ENCODE measurements at places on chromosomes 12 and 14.

GRCh38 chr12:57626111-57626920 lies 6.7 kb downstream of the B4GALNT1 start:
- DNase-seq: no peak

DNA sequence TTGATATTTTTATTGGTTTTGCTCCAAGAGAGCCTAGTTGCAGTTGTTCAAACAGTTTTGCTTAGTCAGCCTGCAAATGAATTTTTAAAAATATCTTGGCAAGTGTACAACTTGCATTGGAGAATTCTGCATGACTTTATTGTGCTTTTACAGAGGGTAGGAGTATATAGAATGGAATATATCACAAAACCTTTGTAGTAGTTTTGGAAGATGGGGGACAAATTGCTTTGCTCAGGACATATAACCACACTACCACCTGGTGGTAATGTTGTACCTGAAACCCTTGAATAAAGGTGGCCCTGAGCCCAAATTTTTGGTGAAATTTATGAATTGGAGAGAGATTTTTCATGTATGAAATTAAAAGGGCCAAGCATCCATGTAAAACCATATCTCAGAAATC lies 645.2 kb downstream of the MED13L start:
- DNase-seq: no peak

DNA sequence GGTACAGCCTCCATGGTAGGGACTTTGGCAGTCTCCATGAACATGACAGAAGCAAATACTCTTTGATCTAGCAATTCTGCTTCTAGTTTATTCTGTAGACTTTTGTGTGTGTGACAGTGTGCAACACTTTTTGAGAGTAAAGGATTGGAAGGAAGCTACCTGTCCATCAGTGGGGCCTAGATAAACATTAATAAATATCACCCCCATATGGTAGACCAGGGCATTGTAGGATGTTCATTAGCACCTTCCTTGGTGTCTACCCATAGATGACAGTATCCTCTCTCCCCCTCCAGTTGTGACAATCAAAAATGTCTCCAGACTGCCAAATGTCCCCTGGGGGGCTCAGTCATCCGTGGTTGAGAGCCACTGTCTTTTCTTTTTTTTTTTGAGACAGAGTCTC lies 10.8 kb downstream of the SNRNP35 start:
- DNase-seq: no peak

GRCh38 chr14:55348766-55349453 lies 62.7 kb downstream of the ATG14 start:
- DNase-seq: no peak

GRCh38 chr14:45891417-45892080 lies 638.5 kb upstream of the MIS18BP1 start:
- no peak for DNase-seq

DNA sequence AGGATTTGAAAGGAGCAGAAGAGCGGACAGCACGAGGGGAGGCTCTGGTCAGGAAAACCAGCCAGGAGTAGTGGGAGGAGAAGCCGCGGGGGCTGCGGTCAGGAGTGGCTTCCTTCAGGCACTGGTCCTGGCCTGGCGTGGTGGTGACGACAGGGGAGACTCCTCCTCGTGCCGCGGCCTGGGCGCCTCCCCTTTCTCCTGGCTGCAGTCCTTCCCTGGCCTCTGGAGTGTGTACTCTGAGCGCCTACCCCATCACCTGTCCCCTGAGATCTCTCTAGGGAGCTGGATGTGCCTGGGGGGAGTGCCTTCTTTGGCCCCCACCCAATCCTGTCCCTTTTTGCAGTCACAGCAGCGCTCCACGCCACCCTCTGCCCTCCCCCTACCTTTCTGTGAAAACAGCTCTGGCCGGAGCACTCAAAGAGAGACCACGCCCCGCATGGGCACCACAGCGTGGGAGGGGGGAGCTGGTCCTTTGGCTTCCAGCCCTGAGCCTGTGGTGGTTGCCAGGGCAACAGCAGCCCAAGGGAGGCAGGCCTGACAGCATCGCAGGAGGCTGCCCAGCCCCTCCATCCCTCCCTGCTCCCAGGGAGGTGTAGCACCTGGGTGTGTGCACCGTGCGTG lies 125.9 kb downstream of the CALM1 start:
- no peak for DNase-seq

GRCh38 chr12:68630050-68630449 lies 19.4 kb downstream of the RAP1B start:
- DNase-seq: no peak

DNA sequence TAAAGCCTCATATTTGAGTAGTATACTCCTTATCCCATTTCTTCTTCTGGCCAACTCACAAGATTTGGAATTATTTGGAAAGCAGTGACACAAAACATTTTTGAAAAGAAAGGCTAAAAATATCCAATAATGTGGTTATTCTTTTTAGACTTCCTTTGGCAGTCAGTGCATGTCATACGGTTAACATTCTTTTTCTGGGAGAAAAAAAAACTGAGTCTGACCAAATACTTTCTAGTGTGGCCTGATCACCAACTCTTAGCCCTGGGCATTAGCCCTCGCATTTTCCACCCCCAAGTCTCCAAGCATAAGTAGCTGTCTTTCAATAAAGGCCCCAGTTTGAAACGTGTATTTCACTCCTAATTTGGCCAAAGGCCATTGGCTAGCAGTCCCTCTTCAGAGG lies 5.9 kb downstream of the RASSF3 start:
- DNase-seq: no peak

GRCh38 chr14:95098984-95099599 lies 58.2 kb downstream of the DICER1 start:
- no peak for DNase-seq

- no peak for DNase-seq
These were observed 145.6 kb upstream of the SLCO1B1 start for GRCh38 chr12:20985399-20985798.

GRCh38 chr12:45768194-45768593 lies 38.7 kb downstream of the ARID2 start:
- DNase-seq: no peak

- DNase-seq: no peak
These were observed 64.1 kb upstream of the OTX2 start for GRCh38 chr14:56874375-56874774.

DNA sequence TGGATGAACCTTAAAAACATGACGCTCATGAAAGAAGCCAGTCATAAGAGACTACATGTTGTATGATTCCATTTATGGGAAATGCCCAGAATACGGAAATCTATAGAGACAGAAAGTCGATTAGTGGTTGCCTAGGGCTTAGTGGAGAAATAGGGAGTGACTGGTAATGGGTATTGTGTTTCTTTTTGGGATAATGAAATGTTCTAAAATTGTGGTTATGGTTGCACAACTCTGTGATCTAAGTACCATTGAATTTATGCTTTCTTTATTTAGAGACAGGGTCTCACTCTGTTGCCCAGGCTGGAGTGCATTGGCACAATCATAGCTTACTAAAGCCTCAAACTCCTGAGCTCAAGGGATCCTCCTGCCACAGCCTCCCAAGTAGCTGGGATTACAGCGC lies 8.0 kb downstream of the RBMS2 start:
- no peak for DNase-seq

- no peak for DNase-seq
These were observed 3.6 kb downstream of the COQ6 start for GRCh38 chr14:73953731-73954130.

DNA sequence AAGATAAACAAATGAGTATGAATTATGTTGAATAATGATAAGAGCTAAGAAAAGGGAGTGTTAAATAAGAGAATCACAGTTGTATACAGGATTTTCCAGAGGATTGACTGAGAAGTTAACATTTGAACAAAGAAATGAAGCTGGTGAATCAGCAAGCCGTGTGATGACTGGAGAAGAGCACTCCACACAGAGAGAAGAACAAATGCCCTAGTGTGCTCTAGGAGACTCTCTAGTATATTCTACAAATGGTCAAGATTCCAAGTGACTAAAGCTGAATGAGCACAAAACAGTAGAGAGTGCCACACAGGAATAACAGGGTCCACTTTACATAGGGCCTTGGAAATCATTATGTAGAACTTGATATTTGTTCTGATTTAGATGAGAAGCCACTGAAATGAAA lies 587.1 kb upstream of the ATXN7L3B start:
- DNase-seq: no peak

GRCh38 chr12:95417372-95417771 lies 56.6 kb upstream of the METAP2 start:
- DNase-seq: no peak

DNA sequence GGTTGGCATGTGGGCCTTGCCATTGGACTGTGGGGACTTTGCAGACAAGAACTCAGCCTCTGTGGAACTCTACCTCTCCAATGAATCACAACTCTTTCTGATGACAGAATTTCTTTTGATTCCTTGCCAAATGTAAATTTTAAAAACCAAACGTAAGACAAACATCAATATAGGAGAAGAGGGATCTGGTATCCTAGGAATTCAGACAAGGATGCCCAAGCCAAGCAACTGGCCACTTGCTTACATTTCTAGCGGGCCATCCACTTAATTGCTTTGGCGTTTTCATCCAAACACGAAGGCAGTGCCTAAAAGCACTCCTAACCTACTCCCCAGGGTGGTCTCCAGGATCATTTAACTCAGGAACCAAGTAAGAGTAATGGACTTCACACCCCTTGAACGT lies 23.4 kb upstream of the RAB35 start:
- DNase-seq: no peak

DNA sequence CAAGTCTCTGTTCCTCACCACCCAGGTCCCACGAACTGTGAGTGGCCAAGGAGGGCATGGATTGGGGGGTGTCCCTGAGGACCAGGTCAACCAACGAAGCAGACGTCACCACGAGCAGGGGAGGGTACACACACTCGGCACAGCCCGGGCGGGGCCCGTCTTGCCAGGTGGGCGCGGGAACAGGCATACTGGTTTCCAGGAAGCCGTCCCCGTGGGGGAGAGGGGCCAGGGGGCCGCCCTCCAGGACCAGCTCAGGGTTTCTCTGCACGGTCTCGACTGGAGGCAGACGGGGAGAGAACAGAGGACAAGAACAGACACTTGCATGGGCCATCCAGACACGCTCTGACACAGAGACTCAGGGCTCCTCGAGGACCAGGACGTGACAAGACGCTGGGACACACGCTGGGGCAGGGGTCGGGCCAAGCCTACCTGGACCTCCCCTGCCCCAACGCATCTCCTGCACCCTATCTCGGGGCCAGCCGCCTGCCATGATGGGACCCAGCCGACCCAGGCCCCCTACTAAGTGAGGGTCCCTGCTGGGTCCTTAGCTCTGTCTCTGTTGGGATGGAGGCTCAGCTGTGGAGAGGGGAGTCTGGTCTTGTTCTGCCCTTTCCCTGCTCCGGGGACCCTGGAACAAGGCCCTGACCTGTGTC lies 11.3 kb downstream of the ARL6IP4 start:
- no peak for DNase-seq

DNA sequence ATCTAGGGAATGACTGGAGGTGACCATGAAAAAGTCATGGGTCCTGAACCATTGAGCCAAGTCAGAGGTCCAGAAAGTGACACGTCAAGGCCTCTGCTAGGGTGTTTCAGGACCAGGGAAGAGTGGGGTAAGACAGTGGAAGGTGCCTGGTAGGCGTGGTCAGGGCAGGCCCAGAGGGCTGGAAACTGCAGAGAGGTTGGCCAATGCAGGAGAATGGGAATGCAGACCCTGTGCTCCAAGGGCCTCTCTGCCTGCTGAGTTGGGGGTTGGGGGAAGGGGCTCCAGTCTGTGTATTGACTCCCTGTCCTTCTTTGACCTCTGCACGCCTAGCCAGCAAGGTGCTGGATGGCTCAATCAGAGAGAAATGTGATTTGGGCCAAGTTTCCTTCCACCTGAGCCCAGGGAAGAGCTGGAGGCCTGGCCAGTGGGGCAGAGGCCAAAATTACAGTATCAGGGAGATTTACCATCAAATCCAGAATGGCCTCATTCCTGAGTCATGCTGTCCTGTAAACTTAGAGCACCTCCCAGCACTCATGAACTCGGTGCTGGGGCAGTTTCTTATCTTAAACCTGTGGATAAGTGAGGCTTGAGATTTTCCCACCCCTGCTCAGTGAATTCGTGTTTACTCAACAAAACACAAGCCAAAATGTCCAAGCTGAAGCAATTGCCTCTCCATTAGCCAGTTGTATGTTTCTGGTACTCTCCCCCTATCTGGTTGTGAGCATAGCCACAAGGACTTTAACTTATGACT lies 24.4 kb downstream of the IRF2BPL start:
- DNase-seq: no peak

- DNase-seq: no peak
These were observed 2.6 kb downstream of the BBS10 start for GRCh38 chr12:76345569-76345968.

- no peak for DNase-seq
These were observed 49.4 kb downstream of the SLC15A5 start for GRCh38 chr12:16228067-16228466.

DNA sequence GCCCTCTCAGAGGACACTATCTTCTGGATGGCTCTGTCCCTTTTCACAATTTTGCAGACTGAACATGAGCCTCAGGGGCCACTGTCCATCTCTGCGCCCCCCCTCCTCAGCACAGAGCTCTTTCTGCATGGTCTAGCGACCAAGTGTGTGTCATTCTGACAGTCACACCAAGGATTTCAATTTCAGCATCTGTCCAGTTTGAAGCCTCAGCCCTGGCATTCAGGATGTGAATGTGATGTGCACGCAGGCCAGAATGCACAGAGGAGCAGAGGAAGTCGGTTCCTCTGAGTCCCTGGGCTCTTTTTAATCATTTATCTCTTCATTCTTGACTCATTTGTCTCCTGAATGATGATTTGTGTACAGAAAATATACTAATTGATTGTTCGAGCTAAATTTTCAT lies 102.0 kb upstream of the PWP1 start:
- no peak for DNase-seq

GRCh38 chr14:55470025-55470424 lies 29.6 kb upstream of the TBPL2 start:
- DNase-seq: no peak

DNA sequence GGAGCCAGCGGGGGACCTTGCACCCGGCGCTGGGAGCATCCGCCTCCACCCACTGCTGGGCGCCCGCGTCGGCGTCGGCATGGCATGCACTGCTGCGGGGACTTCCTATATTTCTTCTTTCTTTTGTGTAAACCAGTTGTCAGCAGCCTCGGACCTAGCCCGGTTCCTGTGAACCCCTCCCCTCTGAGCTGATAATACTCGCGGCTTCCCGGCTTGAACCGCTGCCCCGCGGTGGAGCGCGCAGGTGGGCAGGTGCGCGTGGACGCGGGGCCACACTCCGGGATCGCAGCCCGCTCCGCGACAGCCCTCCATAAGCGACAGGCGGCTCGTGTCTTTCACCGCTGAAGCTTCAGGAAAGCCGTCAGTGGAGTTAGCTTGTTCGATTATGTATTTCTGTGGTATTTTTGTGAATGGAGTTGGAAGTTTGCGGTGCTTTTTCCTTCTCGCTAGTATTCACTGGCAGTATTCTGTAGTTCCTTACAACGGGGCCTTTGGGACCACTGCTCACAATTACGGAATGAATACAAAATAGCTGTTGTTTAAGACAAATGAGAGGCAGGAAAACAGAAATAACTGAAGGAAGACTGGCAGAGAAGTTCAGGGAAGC lies 870 bp downstream of the BMAL2 start:
- no peak for DNase-seq

- DNase-seq: no peak
These were observed 24.1 kb downstream of the TRPV4 start for GRCh38 chr12:109808876-109809646.

GRCh38 chr12:49068879-49069506 lies 786 bp downstream of the RHEBL1 start:
- no peak for DNase-seq
